ENCODE measurements at places on chromosomes 7 and 10.
A peak's percentile ranks its signal among the peaks of the same experiment; 100 is the strongest.

DNA sequence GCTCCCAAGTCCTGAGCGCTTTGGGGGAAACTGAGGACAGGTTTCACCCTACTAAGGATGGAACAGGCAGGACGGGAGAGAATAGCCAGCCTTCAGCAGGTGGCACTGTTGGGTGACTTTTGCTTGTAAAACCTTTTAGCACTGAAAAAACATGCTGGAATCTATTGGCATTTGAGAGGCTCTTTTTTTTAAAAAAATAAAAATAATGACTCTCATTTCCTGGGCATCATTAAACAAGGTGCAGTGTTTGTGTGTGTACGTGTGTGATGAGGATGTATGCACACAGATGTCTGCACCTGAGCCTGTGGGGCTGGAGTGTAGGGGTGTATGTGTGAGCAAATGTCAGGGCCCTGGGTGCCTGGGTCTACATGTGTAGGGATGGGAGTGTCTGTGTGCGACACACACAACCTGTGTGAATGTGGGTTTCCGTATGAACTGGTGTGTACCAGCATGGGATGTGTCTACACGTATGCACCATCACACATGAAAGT lies 177.9 kb downstream of the RPS24 start:
- peak; percentile 7 for DNase-seq

GRCh38 chr10:92880233-92880861 lies 32.0 kb downstream of the EXOC6 start:
- peak; percentile 18 for DNase-seq

- peak; percentile 3 for DNase-seq
Observed at GRCh38 chr10:128178302-128178958, 52.2 kb upstream of the MKI67 start.

DNA sequence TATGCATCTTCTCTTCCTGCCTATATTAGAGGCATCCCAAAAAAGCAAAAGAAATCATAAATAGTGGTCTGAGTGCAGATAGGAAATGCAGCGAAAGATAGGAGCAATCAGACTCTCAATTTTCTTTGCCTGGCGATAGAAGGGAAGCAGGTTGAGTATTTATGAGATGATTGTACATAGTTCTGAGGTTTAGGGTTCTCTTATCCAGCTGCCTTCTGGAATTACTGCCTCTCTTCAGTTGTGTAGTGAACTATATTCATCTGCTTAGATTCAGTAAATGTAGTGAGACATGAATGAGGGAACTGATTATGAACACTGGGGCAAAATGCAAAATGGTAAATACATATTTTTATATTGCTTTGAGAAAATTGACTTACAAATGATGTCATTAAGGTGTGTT lies 93.0 kb upstream of the CYP26C1 start:
- no peak for DNase-seq

DNA sequence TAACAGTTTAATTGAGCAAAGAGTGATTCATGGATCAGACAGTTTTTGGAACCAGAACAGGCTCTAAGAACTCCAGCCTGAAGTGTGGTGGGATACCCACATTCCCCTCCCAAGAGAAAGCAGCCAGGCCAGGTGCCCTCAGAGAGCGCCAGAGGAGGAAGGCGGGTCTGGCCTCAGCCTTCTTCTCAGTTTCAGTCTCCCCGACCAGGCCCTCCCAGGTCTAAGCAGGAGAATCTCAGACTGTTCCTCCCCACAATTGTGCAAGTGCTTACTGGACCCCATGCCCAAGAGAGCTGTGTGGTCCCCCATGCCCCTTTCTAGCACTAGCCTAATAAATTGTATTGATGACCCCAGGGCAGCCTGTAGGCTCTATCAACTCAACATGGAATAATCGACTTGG lies 25.6 kb downstream of the PPIF start:
- no peak for DNase-seq

DNA sequence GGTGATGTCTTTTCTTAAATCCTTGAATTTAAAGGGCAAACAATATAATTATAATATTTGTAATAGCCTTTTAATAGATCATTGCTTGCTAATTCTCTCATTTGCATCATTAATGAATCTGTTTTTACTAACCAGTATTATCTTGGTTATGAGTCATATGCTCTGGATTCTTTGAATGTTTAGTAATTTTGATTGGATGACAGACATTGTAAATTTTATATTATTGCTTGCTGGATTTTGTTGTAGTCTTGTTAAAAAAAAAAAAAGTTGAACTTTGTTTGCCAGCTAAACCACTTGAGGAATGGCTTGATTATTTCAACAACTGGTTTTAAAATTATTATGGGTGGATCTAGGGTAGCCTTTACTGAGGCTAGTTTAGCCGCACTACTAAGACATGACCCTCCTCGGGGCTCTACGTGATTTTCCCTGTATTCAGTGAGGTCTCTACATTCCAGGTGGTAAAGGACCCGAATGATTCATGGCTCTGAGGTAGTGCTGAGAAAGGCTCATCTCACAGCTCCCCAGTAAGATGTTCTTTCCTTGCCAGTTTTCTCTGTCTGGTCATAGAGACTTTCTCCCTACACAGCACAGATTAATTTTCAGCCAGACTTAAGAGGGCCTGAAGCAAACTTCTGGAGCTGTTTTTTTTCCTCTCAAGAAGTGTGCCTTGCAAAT lies 8.5 kb downstream of the C10orf90 start:
- DNase-seq: no peak

DNA sequence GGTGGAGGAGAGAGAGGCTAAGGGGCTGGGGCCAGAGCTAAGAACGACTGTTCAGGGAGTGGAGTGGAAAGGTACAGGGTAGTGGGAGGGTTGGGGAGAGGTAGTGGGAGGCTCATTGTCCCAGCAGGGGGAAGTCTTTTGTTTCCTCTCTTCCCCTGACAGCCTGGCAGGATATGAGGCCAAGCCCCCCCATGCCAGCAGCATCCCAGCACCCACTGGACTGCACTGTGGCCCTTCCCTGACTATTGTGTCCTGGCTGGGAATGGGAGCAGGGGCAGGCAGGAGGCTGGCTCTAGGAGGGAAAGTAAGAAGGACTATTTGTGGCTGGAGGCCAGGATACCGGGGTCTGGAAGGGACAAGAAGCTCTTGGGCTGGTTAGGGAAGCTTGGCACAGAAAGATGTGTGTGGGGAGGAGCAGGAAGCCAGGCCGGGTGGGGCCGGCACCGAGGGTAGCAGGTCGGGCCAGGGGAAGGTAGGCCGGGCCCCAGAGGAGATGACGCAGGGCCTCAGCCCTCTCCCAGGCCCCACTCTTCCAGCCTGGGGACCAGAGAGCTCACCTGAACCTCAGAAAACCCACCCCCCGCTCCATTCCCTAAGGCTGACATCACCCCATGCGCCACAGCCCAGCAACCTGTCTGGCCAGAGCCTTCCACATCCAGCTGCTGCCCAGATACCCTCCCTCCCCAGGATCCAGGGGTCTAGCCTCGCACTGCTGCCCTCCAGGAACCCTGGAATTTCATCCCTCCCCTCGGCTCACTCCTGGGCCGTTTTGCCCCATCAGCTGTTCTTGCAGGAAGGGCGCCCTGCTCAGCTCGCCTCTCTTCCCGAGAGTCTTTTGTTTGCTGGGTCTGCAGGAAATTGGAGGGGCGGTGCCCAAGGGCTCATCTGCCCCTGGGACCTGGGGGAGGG lies 8.8 kb upstream of the EPHB4 start:
- no peak for DNase-seq

- DNase-seq: no peak
Observed at GRCh38 chr10:86657396-86658011, 3.2 kb downstream of the OPN4 start.

DNA sequence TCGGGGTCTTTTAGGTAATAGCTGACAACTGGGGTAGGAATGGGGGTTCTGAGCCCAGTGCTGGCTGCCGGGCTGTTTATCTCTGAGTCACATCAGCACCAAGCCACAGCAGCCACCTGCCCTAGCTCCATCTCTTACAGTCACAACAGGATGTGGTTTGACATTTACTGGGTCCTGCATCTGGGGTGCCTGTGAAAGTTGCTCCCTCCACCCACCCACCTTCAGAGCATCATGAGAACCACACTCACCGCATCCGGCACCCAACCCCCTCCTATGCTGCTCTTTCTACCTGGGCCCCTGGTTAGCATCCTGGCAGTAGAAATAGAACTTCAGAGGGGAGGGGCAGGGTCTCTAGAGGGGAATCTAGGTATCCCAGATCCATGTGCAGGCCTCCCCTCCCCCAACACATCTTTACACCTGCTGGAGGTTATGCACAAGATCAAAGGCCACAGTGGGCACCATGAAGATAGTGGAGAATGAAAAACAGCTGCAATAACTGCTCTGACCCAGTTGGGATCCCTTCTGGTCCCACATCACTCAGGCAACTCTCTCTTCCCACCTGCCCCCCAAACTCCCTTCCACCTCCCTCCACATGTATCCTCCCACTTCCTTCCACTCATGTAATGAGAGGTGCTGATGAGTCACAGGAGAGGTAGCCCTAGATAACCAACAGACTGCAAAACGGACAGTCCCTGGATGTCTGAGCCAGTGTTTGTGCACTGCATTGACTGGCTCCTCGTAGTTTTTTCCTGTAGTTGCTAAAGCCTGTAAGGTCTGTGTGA lies 38.2 kb downstream of the PRSS2 start:
- peak; percentile 95 for DNase-seq

GRCh38 chr7:16436306-16436705 lies 15.0 kb upstream of the CRPPA start:
- DNase-seq: no peak

Data from RPMI8226 (cell line).